HCT116 (cell line): ENCODE measurements at places on chromosomes 3 and 15.

DNA sequence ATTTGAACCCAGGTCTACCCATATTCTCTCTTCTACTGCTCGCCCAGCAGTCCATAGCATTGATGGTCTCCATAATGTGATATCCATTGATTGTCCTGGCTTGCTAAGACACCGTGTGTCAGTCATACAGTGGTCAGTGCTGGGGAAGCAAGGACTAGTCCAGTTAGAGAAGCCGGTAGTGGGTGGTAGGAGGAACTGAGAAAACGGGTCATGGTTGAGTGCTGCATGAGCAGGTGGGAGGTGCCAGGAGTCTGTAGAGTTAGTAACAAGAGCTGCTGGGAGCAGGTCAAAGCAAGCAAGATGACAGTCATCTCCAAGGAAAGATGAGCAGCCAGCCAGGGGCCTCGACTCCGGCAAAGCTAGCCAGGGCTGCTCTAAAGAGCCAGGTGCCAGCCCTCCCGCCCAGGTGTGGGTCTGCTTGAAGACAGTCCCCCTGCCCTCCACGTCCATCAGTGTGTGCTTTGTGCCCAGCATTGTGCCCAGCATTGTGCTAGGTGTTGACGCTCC is 29.5 kb upstream of the USP3 start:
- no peaks in the 10 kb centered on the region for H3K36me3 ChIP-seq
- no peak overlapping the region for H3K27ac ChIP-seq
- no peaks in the 10 kb centered on the region for H3K27me3 ChIP-seq
- DNase-seq, result no peak
- H3K4me1 ChIP-seq, result no peaks in the 10 kb centered on the region

DNA sequence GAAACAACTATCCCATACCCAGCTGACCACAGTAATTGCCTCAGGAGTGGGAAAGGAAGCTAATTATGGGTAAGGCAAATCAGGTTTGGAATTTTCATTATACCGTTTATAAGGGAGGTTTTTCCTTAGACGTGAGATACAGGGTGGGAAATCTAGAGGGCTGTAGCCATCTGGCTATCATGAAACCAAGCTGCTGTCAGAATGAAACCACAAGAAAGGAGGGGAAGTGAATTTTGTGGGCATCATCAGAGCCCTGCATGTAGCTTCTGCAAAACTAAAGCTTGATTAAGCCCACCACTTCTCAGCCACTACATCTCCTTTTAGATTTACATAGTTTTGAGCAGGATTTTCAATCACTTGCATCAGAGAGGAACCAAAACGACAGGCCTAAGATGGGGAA is 893.5 kb downstream of the TUSC7 start:
- H3K27ac ChIP-seq, result no peak overlapping the region
- no peak overlapping the region for H3K4me3 ChIP-seq
- DNase-seq, result no peak
- H3K36me3 ChIP-seq, result no peaks in the 10 kb centered on the region
- H3K4me1 ChIP-seq, result no peaks in the 10 kb centered on the region

GRCh38 chr3:49421890-49422378 is 339 bp downstream of the AMT start:
- peaks cover 3% of the 10 kb centered on the region for H3K4me1 ChIP-seq
- H3K36me3 ChIP-seq, result peaks cover 2% of the 10 kb centered on the region; the same call in 1 of the 2 replicates
- no peak overlapping the region for H3K4me3 ChIP-seq
- H3K27ac ChIP-seq, result no peak overlapping the region
- DNase-seq, result no peak

GRCh38 chr15:31169558-31169957 is 68.0 kb upstream of the TRPM1 start:
- no peak for DNase-seq
- H3K4me3 ChIP-seq, result no peak overlapping the region
- H3K36me3 ChIP-seq, result no peaks in the 10 kb centered on the region
- H3K27ac ChIP-seq, result no peak overlapping the region
- no peaks in the 10 kb centered on the region; the same call in 1 of the 2 replicates for H3K4me1 ChIP-seq
- H3K27me3 ChIP-seq, result no peaks in the 10 kb centered on the region

GRCh38 chr3:176937994-176938393 is 259.3 kb downstream of the TBL1XR1 start:
- no peaks in the 10 kb centered on the region for H3K4me1 ChIP-seq
- no peak overlapping the region for H3K27ac ChIP-seq
- no peaks in the 10 kb centered on the region for H3K27me3 ChIP-seq
- H3K36me3 ChIP-seq, result no peaks in the 10 kb centered on the region

DNA sequence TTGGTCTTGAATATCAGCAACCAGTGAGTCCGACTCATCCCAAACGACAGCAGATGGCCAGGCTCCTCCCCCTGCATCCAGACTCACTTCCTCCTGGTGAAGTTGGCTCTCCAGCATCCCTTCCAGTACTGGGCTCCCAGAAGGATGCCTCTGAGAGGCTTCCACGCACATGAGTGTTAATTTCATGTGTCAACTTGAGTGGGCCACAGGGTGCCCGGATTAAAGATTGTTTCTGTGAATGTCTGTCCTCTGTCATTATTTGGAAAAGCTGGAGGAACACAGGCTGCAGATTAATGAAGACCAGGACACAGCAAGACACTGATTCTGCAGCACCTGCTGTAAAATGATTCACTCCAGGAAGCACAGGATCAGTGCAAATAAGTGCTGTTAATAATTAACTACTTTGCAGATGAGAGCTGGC is 99.8 kb downstream of the ATP10A start:
- no peak overlapping the region for H3K4me3 ChIP-seq
- no peak overlapping the region for H3K27ac ChIP-seq
- H3K36me3 ChIP-seq, result no peaks in the 10 kb centered on the region
- no peaks in the 10 kb centered on the region for H3K27me3 ChIP-seq

- no peak for DNase-seq
- H3K36me3 ChIP-seq, result no peaks in the 10 kb centered on the region
- peaks cover 3% of the 10 kb centered on the region; the same call in 1 of the 2 replicates for H3K4me1 ChIP-seq
- no peaks in the 10 kb centered on the region for H3K27me3 ChIP-seq
- no peak overlapping the region for H3K27ac ChIP-seq
- H3K4me3 ChIP-seq, result no peak overlapping the region
Observed at GRCh38 chr15:68374168-68374745, 57.7 kb downstream of the ITGA11 start.

GRCh38 chr3:42831321-42831713 is 22.1 kb downstream of the ACKR2 start:
- no peaks in the 10 kb centered on the region for H3K27me3 ChIP-seq
- peaks cover 3% of the 10 kb centered on the region for H3K4me1 ChIP-seq
- peak; percentile 65 for DNase-seq
- H3K36me3 ChIP-seq, result no peaks in the 10 kb centered on the region
- no peak overlapping the region for H3K27ac ChIP-seq

GRCh38 chr3:15711281-15711680 is 86.5 kb downstream of the ANKRD28 start:
- DNase-seq, result no peak
- no peak overlapping the region for H3K4me3 ChIP-seq
- H3K4me1 ChIP-seq, result no peaks in the 10 kb centered on the region
- H3K27me3 ChIP-seq, result no peaks in the 10 kb centered on the region
